AG08396 (cell line): ENCODE measurements at places on chromosomes 16 and 17.

- no peak for DNase-seq
These were observed 52.9 kb upstream of the KIFC3 start for GRCh38 chr16:57855188-57855587.

DNA sequence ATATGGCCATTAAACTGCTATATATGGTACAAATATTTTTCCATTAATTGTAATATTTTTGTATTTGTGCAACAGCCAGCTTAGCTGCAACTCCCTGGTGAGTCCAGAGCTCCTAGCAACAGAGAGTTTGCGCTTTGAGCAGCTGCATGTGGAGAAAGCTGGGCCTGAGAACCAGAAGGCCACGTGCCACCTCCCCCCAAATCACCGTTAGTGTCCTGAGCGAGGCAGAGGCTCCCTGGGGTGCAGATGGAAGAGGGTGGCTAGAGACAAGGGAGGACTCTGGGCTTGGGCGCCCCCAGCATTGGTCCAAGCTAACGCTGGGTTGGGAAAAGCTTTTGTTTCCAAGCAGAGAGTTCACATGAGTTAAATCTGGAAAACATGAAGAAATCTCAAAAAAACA is 41.6 kb downstream of the HSBP1 start:
- no peak for DNase-seq

DNA sequence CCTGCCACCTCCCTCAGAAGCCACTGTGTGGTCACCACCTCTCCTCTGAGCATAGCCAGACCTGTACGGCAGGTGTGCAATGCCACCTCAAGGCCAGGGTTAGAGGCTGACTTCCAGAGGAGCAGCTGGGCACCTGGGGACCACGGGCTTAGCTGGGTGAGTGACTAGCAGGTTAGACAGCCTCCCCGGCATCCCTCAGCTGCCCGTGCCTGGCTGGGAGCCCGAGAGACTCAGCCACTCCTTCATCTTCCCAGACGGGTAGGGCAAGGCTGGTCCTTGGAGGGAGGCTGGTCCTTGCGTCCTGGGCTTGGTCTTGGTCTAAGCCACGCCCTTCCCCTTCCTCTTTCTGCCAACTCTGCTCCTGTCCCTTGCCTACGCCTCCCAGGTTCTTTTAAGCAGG is 7.8 kb downstream of the CRHR1 start:
- DNase-seq = no peak

GRCh38 chr17:72646176-72646575 is 446.3 kb downstream of the SLC39A11 start:
- DNase-seq = no peak

GRCh38 chr17:76909971-76910760 is 42.0 kb downstream of the MGAT5B start:
- DNase-seq = peak; percentile 80

DNA sequence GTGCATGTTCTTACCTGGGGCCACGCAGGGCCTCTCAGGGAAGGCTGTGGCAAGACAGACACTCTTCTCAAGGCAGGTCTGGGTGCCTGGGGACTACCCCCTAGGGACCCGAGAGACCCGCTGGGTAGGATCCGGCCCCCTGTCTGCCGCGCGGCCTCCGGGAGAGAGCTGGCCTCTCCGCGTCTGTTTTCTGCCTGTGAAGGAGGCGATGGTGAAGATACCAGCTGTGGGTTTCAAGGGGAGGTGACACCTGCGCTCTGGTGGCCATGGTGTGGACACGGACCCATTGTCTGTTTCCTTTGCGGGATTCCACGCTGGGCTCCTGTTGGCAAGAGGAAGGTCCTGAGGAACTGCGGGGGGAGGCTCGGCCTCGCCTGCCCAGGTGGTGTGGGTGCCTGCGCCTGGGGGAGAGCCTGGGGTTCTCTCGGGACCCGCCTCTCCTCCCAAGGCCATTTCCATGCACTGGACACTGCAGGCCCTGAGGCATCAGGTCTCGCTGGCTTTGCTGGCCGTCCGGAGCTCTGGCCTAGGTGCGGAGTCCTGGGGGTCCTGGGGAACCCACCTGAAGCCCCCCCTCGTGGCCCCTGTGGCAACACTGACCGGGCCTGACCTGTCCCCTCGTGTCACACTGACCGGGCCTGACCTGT is 12.2 kb upstream of the METRNL start:
- no peak for DNase-seq

GRCh38 chr17:8133399-8133798 is 9.5 kb upstream of the HES7 start:
- no peak for DNase-seq

- no peak for DNase-seq
These were observed 1.8 kb upstream of the CD300C start for GRCh38 chr17:74547736-74548135.

GRCh38 chr16:85821390-85822135 is 22.1 kb downstream of the COX4I1 start:
- DNase-seq = peak; percentile 93

DNA sequence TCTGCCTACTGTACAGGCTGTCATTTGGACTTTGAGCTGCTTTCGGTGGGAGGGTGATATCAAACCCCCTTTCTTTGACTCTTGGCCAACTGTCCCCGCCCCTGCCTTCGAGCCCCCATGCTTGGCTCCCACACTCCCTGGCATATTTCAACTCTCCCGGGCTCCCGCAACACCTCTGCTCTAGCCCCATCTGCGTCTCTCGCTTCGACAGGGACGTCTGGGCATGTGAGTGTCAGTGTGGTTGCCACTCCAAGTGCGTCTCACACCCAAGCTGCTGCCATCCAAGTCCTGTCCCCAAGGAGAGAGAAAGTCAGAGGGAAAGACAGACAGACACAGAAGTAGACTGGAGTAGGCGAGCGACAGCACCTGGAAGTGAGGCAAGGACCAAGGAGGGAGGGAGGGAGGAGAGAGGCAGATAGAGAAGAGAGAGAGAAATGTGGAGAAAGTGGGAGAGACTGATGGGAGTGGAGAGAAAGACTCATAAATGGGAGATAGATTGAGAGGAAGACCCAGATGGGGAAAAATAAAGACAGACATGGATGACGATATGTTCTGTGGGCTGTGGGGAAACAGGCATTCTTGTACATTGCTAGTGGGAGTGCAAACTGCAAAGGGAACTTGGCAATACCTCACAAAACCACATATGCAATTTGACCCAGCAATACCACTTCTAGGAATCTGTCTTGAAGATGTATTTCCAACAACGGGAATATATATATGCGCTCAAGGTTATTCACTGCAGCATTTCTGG is 11.8 kb downstream of the STARD3 start:
- DNase-seq = no peak

DNA sequence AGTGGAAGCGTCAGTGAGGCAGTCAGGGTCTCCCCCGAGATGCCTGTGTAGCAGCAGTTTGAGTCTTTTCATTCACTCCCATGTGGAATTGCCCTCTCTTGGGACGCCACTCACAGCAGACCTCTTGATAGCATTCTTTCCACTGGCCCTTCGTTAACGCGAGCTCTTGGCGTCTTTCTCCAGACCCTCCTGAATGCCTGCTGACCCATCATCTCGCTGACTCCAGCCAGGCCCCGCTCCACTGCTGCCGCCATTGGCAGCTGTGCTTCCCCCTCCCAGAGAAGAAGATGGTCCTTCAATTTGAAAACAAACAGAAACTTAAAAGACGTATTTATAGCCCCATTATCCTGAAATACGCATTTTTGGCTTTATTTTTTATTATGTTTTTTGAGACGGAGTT is 63.1 kb downstream of the SEC14L1 start:
- DNase-seq = no peak

DNA sequence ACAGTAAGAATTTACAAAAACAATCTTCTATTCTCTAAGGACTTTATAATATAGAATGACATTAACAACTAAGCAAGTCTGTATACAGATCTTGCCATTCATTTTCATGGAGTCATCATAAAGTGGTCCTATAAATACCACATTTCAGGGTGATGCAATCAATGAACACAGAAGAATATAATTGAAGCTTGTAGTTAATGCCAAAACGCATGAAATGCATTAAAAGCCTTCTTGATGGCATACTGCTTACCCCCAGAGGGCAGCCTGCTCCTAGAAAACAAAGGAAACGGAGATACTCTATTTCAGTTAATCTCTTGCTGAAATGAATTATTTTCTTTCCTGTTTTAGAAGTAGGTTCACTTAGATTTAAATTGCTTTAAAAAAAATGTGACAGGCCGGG is 45.2 kb upstream of the STAC2 start:
- peak; percentile 30 for DNase-seq

- no peak for DNase-seq
These were observed 9.6 kb downstream of the ZNF205 start for GRCh38 chr16:3121851-3122467.

GRCh38 chr16:72838951-72839350 is 209.0 kb downstream of the ZFHX3 start:
- no peak for DNase-seq

DNA sequence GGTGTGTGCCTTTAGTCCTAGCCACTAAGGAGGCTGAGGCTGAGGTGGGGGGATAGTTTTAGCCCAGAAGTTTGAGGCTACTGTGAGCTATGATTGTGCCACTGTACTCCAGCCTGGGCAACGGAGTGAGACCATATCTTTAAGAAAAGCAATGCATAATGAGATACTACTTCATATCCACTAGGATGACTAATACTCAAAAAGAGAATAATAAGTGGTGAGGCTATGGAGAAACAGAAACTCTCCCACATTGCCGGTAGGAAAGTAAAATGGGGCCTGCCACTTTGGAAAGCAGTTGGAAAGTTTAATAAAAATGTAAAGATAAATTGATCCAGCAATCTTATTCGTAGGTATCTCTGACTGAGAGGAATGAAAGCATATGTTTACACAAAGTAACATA is 4.6 kb upstream of the NPIPB2 start:
- no peak for DNase-seq

- DNase-seq = no peak
These were observed 126.1 kb upstream of the FOXF1 start for GRCh38 chr16:86384263-86384649.

DNA sequence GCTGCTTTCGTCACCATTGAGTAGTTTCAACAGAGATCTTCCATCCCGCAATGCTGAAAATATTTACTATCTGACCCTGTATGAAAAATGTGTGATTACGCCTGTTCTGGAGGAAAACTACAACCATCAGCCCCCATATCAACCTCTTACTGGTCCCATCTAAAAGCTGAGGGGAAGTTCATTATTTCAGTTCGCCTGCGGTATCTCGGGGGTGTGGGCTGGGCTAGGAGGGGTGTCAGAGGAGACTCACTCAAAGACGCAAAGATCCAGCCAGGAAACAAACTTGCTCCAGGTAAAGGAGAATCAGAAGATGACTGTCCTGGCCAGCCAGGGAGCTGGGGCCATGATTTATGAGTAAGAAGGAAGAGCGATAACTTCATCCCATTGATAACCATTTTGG is 13.7 kb downstream of the CACNG1 start:
- no peak for DNase-seq

- no peak for DNase-seq
These were observed 9.4 kb downstream of the TOX3 start for GRCh38 chr16:52537516-52537915.

DNA sequence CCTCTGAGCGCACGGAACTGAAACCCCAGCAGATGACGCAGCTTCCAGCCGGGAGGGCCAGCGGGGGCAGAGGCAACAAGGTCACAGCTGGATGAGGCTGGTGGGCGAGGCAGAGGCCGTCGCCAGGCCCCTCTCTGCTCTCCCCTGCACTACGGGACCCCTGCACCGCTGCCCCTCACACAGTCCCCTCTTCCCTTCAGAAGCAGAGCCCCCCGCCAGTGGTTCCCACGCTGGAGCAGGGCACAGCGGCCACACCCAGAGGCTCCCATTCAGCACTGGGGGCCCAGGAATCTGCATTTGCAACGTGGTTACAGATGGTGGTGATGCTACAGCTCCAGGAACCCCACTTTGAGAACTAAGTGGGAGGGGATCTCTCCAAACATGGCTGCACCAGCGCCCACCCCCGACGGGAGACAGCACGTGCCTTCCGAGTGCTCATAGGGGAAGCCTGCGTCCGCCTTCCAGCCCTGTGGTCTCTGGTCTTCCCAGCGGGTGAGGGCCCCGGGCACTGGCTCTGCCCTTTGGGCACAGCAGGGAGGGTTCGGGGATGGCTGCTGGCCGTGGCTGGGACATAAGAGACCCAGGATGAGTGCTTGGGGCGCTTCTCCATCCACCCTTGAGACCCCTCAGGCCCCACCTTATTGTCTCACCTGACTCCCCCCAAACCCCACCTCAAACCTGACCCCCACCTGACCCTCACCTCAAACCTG is 4.7 kb upstream of the RAB40B start:
- DNase-seq = no peak

- no peak for DNase-seq
These were observed 3.6 kb upstream of the SLC16A5 start for GRCh38 chr17:75084039-75084660.

GRCh38 chr16:62539657-62540056 is 503.4 kb upstream of the CDH8 start:
- no peak for DNase-seq

- DNase-seq = no peak
These were observed 4.8 kb downstream of the TBC1D16 start for GRCh38 chr17:80030730-80031410.

- DNase-seq = no peak
These were observed 224.5 kb upstream of the PSMD7 start for GRCh38 chr16:74071996-74072535.

- peak; percentile 73 for DNase-seq
These were observed 51.8 kb upstream of the JPH3 start for GRCh38 chr16:87550495-87550961.

DNA sequence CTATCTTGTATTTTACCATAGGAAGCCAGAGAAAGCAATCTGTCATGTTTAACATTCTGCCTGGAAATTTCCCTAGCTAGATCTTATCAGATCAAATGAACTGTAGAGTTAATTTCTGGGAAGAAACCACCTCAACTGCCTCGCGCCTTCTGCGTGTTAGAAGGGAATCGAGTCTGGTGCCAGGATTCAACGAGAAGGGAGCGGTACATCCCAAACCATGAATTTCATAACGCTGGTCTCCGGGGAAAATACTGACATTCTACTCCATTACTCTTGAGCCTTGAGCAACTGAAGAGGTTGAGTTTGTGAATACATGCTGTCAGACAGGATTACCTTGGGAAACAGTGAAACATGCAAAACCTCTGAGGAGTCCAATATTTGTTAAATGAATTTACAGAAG is 35.2 kb downstream of the MPHOSPH6 start:
- no peak for DNase-seq

DNA sequence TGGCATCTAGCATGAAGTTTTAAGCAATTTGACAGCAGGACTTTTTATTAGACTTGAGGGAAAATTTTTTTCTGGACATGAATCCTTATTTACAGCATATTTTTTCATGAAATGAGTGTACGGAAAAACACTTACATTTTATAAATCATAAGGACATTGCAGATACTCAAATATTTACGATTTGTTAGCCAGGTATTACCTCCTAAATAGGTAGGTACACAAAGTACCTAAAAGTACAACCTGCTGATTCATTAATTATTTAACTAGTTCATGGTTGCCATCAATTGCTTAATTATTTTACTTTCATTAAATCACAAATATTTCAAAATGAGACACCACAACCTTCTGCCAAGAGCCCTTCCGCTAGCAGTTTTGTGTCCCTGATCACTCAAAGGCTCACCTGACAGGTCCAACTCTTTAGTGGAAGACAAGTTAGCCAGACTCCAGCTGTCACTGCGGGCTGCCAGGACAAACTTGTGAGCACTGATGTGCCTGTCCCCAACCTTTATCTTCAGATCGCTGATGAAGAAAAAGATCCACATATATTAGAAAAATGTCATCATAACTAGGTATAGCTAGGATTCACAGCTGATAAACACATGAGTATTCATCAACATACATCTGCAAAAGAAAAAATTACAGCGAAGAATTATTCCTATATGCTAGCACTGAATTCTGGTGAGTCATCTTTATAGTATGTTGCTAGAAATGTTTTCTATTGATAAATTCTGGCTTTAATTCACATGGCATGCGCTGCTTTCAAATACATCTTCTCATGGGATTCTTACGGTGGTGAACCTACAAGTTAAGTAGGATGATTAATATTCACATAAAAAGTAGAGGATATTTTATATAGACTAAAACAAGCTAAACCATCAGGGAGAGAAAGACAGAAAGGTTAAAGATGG is 28.2 kb downstream of the ANKFY1 start:
- no peak for DNase-seq
